WERI-Rb-1 (cell line): ENCODE measurements at places on chromosomes 12 and 14.
A peak's percentile ranks its signal among the peaks of the same experiment; 100 is the strongest.

DNA sequence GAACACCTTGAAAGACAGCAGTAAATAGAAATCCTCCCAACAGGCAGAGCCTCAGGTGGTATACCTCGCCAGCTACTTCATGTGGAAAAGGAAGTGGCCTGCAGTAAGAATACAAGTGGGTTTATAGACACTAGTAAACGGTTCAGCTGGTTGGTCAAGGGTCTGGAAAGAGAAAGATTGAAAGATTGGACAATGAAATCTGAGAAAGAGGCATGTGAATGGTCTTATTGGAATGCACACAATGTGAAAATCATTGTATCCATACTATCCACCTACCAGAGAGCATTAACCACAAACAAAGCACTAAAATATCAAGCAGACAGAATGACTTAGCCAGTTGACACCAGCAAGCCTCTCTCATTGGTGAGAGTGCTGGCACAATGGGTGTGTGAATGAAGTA, 98.2 kb downstream of the SSPN start:
- DNase-seq: no peak

DNA sequence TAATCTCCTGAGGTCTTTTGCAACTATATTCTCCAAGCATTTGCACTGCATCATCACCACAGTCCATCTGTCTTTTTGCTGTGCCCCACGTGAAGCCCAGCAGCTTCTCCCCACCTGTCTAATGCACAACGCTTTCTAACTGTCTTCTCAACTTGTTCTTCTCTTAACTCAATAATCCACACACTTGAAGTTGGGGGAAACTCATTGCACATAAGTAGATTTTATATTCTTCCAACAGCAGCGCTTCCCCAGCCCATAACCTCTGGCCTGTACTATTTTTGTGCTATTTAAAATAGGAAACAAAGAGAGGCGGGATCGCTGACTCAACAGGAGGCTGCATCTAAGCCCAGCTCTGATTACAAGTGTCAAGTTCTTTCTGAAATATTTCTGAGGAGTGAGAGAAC, 226.7 kb downstream of the GXYLT1 start:
- peak; percentile 41 for DNase-seq

- DNase-seq: no peak
Observed at GRCh38 chr12:42019746-42020145, 124.9 kb downstream of the GXYLT1 start.

- DNase-seq: no peak
Observed at GRCh38 chr14:90675399-90675798, 140.8 kb downstream of the TTC7B start.

- no peak for DNase-seq
Observed at GRCh38 chr12:117228239-117228638, 38.0 kb upstream of the FBXO21 start.

- no peak for DNase-seq
Observed at GRCh38 chr14:51424561-51425251, 184.7 kb downstream of the TMX1 start.

- peak; percentile 13 for DNase-seq
Observed at GRCh38 chr14:50000380-50001150, 107.7 kb downstream of the ARF6 start.

DNA sequence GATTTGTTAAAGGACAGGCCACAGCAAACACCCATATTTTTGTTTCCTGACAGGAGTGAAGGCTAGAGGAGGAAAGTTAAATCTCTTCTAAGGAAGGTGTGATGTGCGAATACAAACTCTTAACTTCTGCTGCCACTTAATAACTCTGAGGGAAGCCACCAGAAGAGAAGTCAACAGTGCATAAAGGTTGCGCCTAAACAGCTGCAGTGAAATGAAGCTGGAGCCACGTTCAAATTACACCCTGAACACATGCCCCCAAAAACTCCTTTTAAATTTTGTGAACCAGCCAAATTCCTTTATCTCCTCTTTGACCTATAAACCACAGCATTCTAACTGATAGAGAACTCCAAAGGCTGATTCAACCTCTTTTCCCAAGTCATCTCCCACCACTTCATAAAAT, 22.4 kb downstream of the DENND5B start:
- no peak for DNase-seq

DNA sequence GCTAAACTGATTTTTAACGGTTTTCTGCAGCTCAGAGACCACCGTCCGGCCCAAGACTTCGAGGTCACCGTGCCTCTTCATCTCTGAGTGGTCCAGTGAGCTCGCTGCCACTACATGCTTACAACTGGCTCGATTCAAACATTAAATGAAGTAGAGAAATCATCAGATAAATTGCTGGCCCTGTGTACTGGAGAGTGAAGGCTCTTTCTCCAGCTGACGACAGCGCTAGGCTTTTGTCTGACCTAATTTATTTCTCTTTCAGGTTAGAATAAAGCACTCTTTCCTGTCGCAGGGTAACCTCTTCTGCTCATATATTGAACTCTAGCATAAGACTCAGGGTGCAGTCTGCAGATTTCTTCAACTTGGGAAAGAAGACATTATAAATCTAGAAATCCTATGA, 6.4 kb downstream of the BCL11B start:
- DNase-seq: no peak

DNA sequence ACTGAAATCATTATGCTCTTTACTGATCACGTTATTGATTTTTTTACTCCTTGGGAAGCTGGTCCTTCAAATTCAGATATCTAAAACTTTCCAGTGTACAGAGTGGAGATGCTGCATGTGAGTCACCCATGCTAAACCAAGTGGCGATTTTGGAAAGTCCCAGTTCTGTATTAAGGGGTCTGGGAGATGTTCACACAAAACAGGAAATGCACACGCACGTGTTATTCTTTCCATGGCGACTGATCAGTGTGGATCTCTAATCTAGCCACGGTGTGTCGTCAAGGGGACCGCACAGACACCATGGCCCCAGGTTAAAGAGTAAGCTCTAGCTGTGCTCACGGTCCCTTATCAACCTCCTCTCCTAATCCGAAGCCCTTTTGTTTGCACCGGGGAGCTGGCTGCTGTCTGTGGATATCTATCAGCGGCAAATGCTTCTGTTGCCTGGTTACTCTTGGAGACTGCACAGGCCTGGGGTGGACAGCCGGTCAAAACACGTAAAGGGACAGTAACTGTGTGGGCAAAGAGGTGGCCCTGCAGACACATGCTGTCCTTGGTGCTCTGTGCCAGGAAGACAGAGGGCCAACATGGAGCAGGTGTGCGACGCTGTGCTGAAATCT, 96.6 kb downstream of the RIMBP2 start:
- no peak for DNase-seq

DNA sequence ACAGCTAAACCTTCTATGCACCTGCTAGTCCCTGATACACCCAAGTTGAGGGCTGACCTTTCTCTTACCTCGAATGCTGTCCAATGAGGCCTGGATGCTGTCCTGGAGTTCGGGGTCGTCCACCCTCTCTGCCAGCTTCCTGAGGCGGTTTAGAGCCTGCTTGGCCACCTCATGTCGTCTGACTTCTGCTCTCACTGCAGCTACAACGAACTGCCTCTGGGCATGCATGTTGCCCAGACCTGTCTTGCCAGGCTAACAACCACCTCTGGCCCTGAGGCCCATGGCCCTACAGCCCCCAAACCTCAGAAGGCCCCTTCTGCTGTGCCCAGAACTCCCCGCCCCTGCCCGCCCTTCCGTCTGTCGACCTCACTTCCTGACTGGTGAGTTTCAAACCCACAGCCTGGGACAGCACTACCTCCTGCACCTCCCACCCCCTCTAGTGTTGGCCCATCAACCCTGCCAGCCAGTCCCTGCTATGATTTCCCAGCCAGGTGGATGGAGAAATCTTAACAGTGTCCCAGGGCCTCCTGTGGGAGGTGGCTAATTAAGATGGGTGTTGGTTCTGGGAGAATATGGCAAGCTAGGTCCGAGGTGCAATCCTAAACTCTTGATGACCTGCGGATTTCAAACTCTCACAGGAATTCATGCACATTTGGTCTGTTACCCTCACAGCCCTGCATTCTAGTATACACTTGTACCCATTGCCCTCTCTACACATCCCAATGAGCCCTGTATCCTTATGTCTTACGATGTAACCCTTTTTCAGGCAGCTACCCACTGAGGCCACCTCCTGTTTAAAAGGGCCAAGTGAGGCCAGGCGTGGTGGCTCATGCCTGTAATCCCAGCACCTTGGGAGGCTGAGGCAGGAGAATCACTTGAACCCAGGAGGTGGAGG, 2.7 kb upstream of the TSPAN31 start:
- DNase-seq: no peak

DNA sequence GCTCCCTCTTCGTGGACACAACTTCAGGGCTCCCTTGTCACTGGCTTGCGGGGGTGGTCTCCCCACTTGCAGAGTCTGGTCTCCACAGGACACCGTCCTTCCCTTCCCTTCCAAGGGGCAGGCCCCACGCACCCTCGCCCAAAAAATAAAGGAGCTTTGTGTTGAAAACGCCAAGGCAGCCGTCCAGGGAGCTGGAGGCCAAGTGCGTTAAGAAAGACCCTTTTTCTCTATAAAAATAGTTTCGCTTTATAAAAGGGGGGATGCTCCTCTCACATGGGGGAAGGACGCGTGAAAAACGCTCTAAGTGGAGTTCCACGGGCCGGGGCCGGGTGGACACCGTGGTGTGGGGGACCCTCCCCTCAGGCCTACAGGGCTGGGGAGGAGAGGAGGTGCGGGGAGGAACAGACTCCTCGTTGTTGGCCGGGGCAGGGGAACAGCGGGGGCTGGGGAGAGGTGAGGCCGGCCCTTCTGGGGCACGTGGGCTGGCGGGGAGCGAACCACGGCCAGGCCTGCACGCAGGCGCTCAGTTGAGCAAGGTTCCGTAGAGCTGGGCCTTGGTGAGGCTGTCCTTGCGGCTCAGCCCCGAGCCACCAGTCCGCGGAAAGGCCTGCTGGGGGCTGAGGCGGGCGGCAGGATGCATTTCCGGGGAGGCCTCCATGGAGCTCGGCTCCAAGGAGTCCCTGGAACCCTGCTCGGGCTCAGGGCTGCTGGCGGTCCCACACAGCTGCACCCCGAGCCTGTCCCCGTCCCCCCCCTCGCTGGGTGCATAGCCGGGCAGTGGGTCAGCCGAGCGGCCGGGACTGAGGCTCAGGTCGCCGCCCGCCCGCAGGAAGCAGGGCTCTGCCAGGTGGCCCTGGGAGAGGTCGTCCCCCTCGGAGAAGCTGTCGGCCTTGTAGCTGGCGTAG, 49.5 kb downstream of the BEGAIN start:
- DNase-seq: no peak

DNA sequence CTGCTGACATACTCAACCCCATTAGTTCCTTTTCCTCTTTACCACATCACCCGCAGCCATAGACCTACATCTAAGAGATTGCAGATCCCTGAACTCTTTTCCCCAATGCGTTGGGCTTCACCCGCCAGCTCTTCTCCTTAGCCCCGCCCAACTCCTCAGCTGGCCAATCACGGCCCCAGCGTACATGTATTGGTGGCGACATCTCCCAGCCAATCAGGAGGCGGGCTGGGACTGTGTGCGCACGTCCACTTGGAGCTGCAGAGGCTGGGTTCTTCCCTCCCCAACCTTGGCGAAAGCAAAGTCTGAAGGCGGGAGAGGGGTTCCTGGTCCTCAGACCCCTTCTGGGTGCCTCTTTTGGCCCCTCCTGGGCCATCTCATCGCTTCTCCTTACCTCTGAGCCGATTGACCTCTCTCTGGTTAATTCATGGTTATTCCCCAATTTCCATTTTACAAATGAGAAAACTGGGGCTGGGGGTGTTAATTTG, 11.0 kb downstream of the PDE1B start:
- no peak for DNase-seq

- DNase-seq: no peak
Observed at GRCh38 chr14:52002542-52002941, 13.2 kb downstream of the RTRAF start.

- no peak for DNase-seq
Observed at GRCh38 chr12:52792185-52793029, 3.5 kb downstream of the KRT3 start.

- DNase-seq: peak; percentile 60
Observed at GRCh38 chr12:7832059-7832696, 40.5 kb downstream of the SLC2A14 start.

DNA sequence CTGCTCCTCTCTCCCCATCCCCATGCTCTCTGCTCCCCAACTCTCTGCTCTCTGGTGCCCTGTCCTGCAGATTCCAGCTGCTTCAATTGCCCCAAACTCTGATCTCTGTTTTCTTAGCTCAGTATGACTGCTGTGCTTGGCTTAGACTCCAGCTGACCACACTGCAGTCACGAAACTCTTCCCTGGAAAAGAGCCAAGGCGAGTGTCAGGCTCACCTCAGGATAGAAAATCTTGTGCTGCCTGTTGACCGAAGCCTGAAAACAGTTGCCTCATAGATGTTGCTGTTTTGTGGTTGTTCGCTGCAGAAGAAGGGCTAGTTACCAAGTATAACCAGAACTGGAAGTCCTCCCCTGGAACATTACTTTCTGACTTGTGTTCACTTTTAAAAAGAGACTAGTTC, 6.7 kb upstream of the STON2 start:
- no peak for DNase-seq

- DNase-seq: peak; percentile 54
Observed at GRCh38 chr14:72104011-72104613, 171.9 kb downstream of the RGS6 start.

- DNase-seq: no peak
Observed at GRCh38 chr14:75417674-75418073, 10.1 kb upstream of the JDP2 start.

DNA sequence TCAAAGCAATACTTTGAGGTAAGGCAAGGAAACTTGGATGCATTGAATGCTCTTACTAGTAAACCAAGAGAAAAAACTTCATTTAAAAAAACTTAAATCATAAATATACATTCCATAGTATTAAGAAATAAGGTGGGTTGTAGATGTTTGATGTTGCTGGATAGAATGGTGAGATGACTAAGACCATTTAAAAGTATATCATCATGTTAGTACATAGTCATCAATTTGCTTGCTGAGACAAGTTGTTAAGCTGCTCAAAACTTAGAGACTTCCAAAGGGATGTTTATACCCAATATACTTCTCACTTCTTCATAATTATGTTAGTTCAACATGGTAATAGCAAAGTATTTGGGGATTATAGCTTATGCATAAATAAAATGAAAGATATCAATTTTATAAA, 675.5 kb upstream of the MGAT4C start:
- no peak for DNase-seq

- no peak for DNase-seq
Observed at GRCh38 chr14:98914942-98915341, 357.1 kb downstream of the BCL11B start.

DNA sequence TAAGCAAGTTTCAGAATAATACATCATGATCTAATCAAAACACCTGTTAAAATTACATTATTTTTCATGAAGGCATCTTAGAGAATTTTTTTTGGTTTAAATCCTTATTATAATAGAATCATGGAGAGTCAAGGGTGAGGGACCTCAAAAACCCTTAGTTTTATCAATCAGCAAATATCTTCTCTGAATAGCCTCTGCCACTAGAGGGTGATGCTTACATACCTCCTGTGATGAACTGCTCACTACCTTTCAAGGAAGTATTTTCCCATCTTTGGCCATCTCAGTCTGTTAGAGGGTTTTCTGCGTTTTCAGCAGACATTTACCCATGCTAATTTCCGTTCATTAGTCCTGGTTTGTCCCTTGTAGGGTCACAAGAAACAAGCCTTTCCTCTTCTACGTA, 200.2 kb downstream of the TRHDE start:
- DNase-seq: no peak
